ENCODE measurements at places on chromosomes 7 and 10.

- no peak for DNase-seq
These were observed 2.2 kb upstream of the FOXI2 start for GRCh38 chr10:127734753-127735152.

DNA sequence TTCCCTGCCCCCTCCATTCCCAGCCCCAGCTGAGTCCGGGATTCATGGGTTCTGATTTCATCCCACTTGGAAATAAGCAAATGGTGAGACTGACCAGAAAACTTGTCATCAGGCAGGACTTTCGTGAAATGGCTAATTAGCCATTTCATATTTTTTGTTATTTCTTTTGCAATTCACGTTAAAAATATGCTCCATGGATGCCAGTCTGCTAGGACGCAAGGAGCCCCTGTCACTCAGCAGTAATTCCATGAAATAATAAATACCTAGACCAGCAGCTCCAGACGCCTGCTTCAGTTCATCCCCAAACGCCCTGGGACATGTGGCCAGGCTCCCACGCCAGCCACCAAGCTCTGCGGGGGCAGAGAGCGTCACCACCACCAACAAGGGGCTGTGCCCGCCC lies 111.0 kb downstream of the TRIL start:
- DNase-seq = no peak

GRCh38 chr7:47796347-47796746 lies 151.9 kb downstream of the PKD1L1 start:
- DNase-seq = no peak

- DNase-seq = peak; percentile 18
These were observed 5.5 kb downstream of the CYP2W1 start for GRCh38 chr7:988426-988911.

GRCh38 chr7:151895008-151895630 lies 18.2 kb upstream of the PRKAG2 start:
- DNase-seq = no peak

DNA sequence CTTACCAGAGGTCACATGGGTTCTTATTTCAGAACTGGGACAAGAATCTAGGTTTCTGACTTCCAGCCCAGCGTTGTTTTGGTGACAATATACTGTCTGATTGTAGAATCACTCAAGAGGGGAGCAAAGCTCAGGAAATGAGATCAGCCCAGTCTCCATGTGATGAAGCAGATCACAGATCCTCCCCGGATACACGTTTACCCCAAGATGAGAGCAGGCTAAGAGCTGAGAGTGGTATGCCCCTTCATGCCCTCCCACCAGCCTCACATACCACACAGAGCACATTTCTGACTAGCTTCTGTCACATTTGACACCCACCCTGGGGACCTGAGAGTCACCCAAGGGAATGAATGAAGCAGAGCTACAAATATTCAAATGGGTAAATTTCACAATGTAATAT lies 27.1 kb upstream of the PRKCQ start:
- DNase-seq = no peak

DNA sequence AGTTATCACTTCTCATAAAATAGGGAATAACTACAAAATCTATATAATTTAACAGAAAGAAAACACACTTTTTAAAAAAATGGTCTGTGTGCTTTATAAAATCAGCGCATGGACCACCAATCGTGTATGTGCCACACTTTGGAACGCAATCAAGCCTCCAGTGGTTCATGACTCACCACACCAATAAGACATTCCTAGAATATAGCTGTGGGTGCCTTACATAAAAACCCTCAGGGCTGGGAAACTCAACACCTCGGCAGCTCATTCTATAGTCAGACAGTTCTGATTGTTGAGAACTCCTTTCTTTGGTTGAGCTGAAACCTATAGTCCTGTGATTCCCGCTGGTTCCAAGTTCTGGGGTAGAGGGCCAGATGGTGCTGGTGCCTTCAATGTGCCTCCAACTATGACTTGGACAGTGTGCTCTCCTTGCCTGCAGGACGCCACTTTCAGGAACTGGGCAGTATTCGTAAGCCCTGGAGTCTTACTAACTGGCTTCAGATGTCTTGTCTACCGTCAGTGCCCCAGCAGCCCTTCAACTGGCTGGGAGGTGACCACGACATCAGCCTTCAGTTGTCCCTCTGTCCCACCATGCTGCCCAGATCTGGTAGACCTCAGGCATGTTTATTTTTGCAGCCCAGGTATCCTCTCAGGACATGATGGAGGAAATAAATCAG lies 135.7 kb upstream of the GDF10 start:
- DNase-seq = peak; percentile 34

GRCh38 chr7:46486256-46487206 lies 565.5 kb upstream of the IGFBP3 start:
- DNase-seq = peak; percentile 93

DNA sequence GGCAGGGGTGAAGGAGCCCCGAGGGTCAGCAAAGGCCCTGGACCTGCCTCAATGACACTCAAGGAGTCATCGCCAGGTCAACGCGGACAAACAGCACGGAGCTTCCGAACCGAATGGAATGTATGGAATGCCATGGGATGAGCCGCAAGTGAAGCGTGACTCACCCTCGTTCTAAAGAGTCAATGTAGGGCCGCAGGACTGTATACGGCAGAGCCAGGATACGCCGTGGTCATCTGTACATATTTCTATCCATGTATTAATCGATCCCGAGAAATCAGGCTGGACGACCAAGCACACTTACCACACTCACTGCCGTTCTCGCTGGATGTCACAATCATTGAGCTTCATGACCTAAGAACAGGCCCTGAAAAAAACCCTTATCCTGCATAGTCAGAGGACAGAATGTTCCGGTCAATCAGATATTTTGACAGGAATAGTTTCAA lies 4.3 kb downstream of the SNX8 start:
- DNase-seq = peak; percentile 94
